ENCODE measurements at places on chromosomes 5 and 9.

- DNase-seq: no peak
Measured at GRCh38 chr5:147879784-147880183, 1.3 kb downstream of the SCGB3A2 start.

DNA sequence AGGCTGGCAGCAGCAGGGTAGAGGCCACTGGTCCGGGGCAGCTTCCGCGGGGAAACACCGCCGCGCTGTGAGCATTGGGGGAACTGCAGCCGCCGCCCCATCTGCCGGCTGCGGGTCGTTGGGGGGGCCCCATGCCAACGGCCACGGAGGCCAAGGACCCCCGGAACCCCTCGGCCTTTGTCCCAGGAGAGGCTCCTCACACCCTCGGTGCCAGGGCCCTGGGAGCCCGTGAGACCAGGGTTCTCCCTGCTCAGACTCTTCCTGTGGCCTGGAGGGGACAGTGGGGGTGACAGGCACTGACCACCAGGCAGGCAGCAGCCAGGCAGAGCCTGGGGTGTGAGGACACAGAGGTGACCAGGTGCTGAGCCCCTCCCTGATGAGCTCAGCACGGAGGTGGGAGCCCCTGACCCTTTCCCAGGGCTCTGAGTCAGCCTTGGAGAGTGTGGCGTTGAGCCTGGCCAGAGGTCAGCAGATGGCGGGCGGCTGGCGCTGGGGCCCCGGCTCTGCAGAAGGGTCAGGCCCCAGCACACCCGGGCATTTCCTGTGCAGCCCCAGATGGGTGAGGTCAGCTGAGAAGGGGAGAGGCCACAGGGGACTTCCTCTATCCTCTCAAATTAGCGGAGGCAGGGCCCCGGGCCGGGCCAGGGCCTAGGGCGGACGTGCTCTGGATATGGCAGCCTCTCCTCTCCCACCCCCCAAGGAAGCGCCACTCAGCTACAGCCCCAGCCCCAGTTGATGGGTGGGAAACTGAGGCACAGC lies 17.9 kb upstream of the EGFL7 start:
- DNase-seq: no peak

DNA sequence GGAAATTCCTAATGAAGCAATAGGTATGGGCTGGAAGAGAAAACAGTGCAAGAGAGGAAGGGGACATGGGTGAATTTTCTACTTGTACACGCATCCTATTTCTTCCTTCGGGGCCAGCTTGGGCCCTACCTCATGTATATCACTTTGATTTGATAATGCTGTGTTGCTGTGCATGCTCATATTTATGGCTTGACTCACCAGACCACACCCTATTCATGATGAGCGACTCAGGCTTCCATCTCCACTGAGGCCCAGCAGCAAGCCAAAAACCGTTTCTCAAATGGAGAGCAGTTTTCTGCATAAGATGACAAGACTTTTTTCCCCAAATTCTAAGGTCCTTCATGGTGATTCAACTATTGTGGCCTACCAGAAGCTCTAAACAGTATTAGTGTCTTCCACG lies 2039.1 kb upstream of the CDH9 start:
- no peak for DNase-seq

GRCh38 chr5:67291671-67292070 lies 95.1 kb upstream of the CD180 start:
- DNase-seq: no peak

- peak; percentile 34 for DNase-seq
Measured at GRCh38 chr9:130535818-130536521, 43.4 kb upstream of the FUBP3 start.

DNA sequence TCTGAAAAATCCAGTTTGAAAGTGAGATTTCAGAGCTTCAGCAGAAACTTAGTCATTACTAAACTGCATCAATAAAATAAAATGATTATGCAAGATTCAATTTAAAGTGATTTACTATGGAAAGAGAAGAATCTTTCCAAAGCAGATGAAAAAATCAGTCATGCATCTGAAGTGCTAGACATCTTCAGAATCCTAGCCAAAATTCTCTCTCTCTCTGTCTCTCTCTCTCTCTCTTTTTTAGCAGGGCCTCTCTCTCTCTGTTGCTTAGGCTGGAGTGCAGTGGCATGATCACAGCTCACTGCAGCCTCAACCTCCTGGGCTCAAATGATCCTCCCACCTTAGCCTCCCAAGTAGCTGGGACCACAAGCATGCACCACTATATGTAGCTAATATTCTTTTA lies 18.2 kb upstream of the UBLCP1 start:
- no peak for DNase-seq
